ENCODE measurements at places on chromosomes 2 and 18. TPM values are rescaled to one million over a fixed set of nuclear protein-coding genes. Genes with fewer than 3 reads are reported as not detected.
A peak's percentile ranks its signal among the peaks of the same experiment; 100 is the strongest.

DNA sequence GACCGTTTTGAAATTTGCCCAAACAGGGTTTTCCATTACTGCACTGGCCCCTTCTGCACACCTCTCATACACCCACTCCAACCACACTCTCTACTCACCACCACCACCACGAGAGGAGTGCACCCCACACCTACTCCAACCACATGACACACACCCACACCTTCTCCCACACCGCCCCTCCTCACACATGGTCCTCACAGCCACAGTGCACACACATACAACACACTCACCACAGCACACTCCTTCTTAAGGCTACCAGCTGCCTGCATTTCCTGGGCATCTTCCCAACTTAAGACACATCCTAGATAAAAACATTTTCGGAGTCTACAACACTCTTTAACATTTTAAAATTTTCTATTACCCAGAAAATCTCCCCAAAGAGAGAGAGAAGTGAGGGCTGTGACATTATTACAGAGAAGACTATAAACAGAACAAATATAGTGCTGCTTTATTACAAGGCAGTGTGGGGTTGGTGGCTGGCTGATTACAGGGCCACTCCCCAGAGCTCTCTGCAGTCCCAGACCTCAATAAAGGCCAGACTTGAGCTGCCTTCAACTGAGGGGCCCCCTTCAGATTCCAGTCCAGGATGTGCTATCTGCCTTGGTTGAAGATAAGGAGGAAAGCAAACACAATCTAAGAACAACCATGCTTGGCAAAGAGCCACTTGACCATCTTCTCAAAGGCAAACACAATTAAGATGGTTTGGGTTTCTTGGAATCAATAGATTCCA lies 36.1 kb downstream of the NHEJ1 start:
- DNase-seq = no peak

DNA sequence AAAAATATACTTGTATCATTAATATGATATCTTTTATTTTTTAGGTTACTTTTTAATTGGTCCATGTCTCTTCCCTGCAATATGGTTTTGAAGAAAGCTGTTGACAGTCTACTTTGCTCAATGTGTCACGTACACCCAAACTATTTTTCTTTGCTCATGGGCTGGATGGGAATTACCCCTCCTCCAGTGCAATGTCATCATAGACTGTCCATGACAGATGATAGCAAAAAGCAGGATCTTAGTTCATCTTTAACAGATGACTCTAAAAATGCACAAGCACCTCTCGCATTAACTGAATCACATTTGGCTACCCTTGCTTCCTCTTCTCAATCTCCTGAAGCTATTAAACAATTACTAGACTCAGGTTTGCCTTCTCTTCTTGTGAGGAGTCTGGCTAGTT lies 112.9 kb upstream of the TTC27 start:
- no peak for DNase-seq

GRCh38 chr2:105780606-105781005 lies 35.9 kb downstream of the NCK2 start:
- no peak for DNase-seq

- DNase-seq = no peak
Observed at GRCh38 chr2:73901143-73901542, 8.3 kb downstream of the ACTG2 start.

DNA sequence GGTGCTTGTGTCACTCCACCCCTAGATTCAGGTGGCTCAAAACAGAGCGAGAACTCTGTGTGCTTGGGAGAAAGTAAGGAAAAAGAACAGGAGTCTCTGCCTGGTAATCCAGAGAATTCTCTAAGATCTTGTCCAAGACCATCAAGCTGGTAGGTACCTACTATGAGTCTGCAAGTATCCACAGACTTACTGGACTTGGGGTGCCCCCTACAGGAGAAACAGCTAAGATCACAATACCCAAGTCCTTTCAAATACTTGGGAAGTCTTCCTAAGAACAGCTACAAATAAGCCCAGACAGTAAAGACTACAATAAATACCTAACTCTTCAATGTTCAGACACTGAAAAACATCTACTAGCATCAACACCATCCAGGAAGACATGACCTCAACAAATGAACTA lies 1143.6 kb upstream of the ACVR2A start:
- DNase-seq = no peak

GRCh38 chr2:157743051-157743450 lies 114.4 kb upstream of the ACVR1C start:
- DNase-seq = no peak

- DNase-seq = no peak
Observed at GRCh38 chr2:189440644-189440946, 679 bp upstream of the WDR75 start.

DNA sequence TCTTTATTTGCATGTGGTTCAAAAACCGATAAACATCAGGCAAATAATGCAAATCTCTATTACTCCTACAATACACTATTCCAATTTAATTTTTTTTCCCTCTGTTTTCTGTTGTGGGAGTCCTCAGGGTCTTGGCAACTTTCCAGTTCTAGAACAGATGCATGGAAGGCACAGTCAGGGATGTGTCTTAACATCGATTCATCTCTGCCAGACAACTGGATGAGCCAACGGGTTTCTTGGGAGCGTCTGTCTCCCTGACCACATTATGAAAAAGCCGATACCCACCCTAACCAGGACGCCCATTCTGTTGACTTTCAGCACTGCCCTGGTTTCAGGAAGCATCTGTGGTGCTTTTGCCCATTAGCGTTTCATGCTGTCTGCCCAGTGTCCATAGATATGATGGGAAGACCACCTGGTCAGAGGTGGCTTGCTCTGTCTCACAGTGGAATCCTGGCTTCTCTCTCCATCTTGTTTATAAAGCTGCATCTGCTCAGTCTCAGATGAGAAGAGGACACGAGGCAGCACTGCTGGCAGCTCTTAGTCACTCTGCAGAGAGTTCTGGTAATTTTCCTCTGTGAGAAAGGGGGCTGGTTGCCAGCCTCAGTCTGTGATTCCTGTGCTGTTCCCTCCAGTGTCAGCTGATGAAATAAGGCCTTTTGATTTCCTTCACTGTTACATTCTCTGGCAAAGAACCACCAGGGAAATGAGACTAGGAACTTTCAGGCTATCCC lies 57.9 kb upstream of the KCNE4 start:
- DNase-seq = no peak

DNA sequence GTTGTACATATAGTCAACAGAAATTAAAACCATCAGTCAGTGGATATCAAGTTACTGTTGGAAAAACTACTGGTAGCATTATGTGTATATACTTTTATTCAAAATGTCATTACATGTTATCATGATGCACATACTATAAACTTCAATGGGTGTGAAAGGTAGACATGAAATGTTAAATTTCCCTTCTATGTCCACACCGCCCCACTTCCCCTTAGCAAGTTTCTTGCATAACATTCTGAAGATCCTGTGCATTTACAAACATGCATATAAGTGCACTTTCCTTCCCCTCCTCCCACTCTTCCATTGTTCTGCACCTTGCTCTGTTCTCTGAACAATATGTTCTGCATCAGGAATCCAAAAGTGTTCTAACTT lies 16.6 kb upstream of the HK2 start:
- no peak for DNase-seq

DNA sequence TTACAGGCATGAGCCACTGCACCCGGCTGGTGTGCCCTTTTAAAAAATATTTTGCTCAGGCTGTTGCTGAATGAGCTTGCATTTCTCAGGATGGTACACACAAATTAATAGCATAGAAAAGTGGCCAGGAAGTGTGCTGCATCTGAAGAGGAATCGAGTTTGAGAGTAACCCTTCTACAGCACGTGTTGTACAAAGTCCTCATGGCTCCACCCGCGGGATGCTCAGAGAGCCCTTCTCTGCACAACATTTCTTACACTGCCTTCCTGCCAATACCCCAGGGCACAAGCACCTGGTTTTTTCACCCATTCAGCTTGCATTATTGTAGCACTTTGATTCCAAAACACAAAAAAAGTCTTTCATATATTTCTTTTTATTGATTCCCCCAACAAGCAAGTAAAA lies 90.1 kb upstream of the NEDD4L start:
- no peak for DNase-seq

DNA sequence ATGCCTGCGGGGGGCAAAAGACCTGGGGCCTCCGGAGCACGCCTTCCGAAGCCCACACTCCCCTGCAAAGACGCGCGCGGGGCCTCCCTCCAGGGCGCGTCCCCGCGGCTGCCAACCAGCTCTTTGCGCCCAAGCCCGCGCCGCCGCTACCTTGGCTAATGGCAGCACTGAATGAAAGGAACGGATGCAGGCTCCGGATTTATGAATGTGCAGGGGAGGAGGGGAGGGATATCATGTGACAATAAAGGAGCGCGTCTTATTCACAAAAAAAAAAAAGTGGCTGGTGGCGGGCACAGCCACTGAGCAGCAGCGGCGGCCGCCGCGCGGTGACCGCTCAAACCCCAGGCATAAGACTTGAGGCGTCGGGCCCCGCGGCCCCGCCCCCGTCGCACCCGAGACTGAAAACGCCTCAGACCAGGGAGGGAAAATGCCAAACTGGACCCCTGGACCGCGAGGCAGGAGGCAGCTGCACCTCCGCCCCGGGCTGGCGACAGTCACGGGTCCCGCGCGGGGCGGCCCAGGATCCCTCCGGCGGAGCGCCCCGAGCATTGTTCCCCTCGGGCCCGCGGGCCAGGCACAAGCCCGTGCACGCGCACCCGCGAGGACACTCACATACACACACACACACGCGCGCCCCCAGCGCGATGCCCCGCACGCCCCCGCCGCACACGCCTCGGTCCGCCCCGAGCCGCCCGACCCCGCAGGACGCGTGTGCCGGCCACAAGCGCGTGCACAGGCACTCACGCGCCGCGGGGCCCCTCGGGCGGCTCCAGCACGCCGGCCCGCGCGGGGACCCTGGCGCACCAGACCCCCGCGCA lies 1.6 kb downstream of the SPRED2 start:
- peak; percentile 38 for DNase-seq

DNA sequence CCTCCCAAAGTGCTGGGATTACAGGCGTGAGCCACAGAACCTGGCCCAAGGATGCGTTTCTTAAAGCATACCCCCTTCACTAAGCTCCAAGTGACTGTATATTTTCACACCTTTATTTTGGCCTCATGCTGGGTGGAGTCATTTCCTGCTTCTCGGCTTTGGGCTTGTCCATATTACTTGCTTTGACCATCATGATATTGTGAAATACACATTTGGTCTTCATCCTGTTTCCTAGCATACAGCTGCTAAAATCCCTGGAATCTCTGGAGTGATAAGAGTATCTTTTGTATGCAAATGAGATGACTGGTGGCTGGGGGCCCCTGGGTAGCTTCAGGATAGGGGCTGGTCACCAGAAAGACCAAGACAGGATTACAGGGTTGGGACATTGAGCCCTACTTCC lies 17.6 kb upstream of the COLEC12 start:
- no peak for DNase-seq

DNA sequence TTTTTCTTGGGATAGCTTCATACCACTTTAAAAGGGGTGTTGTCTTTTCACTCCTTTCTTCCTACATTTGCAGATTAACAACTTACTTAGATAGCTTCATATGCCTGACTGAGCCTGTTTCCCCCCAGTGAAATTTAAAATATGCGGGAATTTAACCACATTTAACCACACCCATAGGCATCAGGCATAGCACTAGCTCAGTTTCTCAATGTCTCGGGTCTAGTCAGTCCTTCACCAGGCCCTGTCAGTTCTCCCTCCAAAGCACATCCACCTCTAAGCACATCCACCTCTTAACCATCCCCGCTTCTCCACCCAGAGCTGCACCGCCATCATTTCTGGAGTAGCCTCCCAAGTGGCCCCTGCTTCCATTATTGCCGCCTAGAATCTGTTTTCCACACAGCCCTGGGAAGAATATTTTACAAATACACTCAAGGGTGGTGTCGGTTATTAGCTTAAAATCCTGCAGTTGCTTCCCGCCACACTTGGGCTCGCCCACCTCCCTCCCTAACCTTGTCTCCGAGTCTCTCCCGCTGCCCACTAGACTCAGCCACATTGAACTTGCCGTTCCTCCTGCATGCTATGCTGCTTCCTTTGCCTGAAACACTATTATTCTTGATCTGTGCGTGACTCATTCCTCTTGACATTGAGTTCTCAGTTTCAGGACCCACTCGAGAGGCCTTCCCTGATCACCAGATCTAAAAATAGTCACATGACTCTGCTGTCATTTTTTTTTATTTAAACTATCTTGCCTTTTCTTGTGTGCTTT lies 68.3 kb downstream of the SPTBN1 start:
- no peak for DNase-seq

DNA sequence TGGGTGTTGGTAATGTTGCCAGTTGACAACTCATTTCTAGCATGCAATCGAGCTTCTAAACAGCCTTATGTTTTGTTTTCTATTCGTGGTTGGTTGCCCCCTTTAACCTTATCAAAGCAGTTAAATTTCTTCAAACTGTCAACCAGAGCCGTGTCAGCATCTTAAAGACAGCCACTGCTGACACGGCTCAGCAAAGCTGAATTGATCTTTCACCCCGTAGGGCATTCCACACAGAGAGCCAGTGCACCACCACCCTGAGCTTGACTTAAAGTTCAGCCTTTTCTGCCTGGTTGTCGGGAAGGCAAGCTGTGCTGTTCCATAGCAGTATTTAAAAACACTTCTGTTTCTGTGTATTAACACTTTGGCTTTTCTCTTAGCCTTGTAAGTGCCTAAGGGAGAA lies 355.0 kb upstream of the CHST9 start:
- no peak for DNase-seq

- DNase-seq = no peak
Observed at GRCh38 chr18:3692113-3692621, 242.2 kb downstream of the TGIF1 start.

DNA sequence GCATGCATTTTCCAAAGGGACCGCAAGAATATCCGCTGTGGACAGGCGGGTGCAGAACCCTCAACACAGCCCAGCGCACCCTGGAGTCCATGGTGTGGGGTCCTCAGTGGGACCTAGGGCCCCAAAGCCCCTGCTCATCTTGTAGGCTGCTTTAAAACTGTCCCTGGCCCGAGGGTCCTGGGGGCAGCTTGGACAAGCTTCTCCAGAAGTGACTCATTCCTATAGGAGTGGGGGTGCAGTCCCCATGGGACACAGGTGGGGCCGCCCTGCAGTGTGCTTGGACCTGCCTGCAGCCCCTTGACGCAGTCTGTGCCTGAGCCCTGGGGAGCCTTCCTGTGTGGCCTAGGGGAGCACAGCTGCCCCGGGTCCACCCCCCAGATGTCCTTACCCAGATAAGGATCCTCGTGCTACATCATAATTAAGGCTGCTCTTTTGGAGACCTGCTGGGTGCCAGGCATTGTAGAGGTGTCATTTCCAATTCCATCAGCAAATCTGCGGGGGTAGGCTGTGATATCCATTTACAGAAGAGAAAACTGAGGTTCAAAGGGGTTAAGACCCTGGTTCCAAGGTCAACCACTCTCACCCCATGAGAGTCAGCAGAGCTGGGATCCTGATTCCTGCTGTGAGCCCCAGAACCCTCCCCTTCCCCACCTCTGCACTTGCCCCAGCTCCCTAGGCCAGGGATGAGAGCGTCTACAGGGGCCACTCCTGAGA lies 1.7 kb upstream of the HS6ST1 start:
- DNase-seq = no peak

DNA sequence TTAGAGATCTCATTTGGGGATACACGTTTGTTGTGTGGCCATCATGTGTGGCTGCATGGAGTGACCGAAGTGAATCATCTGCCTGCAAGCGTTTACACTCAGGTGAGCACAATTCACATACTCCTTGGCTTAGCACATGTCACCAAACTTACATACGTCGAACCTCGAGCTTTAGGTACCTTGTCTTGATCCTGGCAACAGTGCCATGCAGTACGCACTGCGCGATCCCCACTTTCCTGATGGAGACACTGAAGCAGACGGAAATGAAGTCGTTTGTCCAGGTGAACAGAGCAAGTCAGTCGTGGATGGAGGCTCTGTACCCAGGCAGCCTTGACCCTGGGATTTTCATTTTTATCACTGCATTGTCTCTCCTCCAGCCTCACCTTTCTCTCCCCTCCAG lies 32.3 kb downstream of the KLHL29 start:
- DNase-seq = no peak

Gene KLHL14
- total RNA-seq = not detected

Gene LYG2
- not detected for total RNA-seq

Gene REG3A
- total RNA-seq = not detected

Gene ESPNL
- not detected for total RNA-seq
